ENCODE measurements at places on chromosomes 6 and 20. TPM values are rescaled to one million over a fixed set of nuclear protein-coding genes. Genes with fewer than 3 reads are reported as not detected.

- H3K36me3 ChIP-seq = no peaks in the 10 kb centered on the region
- H3K4me1 ChIP-seq = no peaks in the 10 kb centered on the region
- no peak for DNase-seq
- peak overlapping the region; percentile 1 for H3K27ac ChIP-seq
- no peaks in the 10 kb centered on the region for H3K27me3 ChIP-seq
Observed at GRCh38 chr6:134309227-134309626, 8.7 kb downstream of the SGK1 start.

DNA sequence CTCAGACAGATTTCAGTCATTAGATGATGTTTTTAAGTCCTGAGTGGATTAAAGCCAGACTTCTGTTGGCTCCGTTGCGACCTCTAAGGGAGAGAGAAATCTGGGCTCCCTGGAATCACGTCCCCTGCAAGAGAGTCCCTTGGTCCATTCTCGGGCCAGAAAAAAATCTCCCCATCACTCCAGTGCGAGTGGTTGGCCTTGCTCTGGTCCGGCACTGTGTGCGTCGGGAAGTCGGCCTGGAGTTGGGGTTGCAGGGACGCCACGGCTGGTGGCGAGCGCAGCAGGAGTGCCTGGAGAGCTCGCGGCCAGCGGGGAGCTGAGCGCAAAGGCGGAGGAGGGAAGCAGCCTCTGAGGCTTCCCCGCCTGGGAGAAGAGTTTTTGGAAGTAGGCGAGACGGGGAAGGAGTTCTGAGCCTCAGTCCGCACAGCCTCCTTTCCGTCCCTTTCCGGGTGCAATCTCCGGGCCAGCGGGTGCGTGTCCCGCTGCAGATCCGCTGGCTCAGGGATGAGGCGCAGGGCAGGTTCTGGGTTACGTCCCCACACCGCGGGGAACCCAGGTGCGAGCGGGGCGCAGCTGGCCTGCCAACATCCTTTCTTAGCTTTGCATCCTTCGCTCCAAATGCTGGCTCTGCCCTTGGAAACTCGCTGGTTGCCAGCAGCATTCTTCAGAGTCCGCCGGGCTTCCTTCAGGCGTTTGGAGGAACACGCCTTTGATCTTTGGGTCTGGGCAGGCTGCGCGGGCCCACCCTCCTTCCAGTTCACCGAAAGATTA lies 6.8 kb downstream of the TCF21 start:
- peaks cover 32% of the 10 kb centered on the region for H3K27me3 ChIP-seq
- peaks cover 10% of the 10 kb centered on the region for H3K4me1 ChIP-seq
- peak overlapping the region; percentile 19 for H3K27ac ChIP-seq
- H3K4me3 ChIP-seq = no peak overlapping the region
- DNase-seq = no peak

GRCh38 chr20:44609006-44609515 lies 26.7 kb downstream of the PKIG start:
- H3K36me3 ChIP-seq = no peaks in the 10 kb centered on the region
- H3K27me3 ChIP-seq = no peaks in the 10 kb centered on the region

GRCh38 chr6:108260126-108260808 lies 573 bp downstream of the SNX3 start:
- peak overlapping the region; percentile 83 for H3K4me3 ChIP-seq
- H3K36me3 ChIP-seq = no peaks in the 10 kb centered on the region
- H3K27ac ChIP-seq = peak overlapping the region; percentile 99
- peak; percentile 69 for DNase-seq

- no peaks in the 10 kb centered on the region for H3K4me1 ChIP-seq
- no peak for DNase-seq
- no peaks in the 10 kb centered on the region for H3K36me3 ChIP-seq
- H3K27me3 ChIP-seq = no peaks in the 10 kb centered on the region
- no peak overlapping the region for H3K27ac ChIP-seq
- H3K4me3 ChIP-seq = no peak overlapping the region
Observed at GRCh38 chr6:83781506-83781905, 71.7 kb upstream of the RIPPLY2 start.

- no peaks in the 10 kb centered on the region for H3K27me3 ChIP-seq
- no peak overlapping the region for H3K4me3 ChIP-seq
- DNase-seq = no peak
- H3K36me3 ChIP-seq = no peaks in the 10 kb centered on the region
- H3K27ac ChIP-seq = no peak overlapping the region
Observed at GRCh38 chr20:14951105-14951504, 613.7 kb upstream of the FLRT3 start.

DNA sequence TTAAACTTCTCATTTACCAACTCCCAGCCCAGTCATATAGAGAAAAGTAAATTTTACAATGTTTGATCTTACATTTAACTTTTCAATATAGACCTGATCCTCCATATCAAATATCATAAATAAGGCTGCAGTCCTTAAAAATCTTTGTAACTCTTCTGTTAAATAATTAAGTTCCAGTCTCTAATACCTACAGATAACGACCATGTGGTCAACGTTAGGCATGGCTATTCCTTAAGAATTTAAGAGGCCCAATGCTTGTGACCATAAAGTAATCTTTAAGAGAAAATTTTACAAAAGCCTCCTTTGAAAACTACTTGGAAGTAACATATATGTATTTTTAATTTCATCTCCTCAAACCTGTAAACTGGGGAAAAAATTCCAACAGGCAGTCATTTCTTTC lies 1.6 kb downstream of the FBXO5 start:
- no peaks in the 10 kb centered on the region for H3K27me3 ChIP-seq
- H3K4me3 ChIP-seq = no peak overlapping the region
- H3K4me1 ChIP-seq = peaks cover 18% of the 10 kb centered on the region
- H3K27ac ChIP-seq = no peak overlapping the region
- no peaks in the 10 kb centered on the region for H3K36me3 ChIP-seq

- H3K4me1 ChIP-seq = no peaks in the 10 kb centered on the region
- H3K27ac ChIP-seq = no peak overlapping the region
- H3K36me3 ChIP-seq = no peaks in the 10 kb centered on the region
Observed at GRCh38 chr6:53476964-53477363, 67.9 kb downstream of the GCLC start.

GRCh38 chr6:152225241-152225934 lies 411.8 kb downstream of the SYNE1 start:
- no peak overlapping the region for H3K4me3 ChIP-seq
- no peaks in the 10 kb centered on the region for H3K27me3 ChIP-seq
- H3K27ac ChIP-seq = no peak overlapping the region
- no peak for DNase-seq
- H3K4me1 ChIP-seq = no peaks in the 10 kb centered on the region

DNA sequence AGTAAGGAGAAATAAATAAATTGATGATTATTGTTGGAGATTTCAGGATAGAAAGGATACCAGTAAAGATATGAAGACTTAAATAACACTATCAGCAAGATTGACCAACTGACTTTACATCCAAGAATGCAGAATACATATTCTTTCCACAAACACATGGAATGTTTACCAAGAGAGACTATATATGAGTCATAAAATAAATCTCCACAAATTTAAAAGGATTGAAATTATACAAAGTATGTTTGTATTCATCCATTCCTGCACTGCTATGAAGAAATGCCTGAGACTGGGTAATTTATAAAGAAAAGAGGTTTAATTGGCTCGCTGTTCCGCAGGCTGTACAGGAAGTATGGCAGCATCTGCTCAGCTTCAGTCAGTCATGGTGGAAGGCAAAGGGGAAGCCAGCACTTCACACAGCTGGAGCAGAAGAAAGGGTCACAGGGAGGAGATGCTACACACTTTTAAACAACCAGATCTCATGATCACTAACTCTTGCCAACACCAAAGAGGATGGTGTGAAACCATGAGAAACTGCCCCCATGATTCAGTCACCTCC lies 56.7 kb upstream of the TNFRSF21 start:
- H3K36me3 ChIP-seq = no peaks in the 10 kb centered on the region
- no peak overlapping the region for H3K27ac ChIP-seq
- no peaks in the 10 kb centered on the region for H3K4me1 ChIP-seq
- no peak for DNase-seq
- no peak overlapping the region for H3K4me3 ChIP-seq

DNA sequence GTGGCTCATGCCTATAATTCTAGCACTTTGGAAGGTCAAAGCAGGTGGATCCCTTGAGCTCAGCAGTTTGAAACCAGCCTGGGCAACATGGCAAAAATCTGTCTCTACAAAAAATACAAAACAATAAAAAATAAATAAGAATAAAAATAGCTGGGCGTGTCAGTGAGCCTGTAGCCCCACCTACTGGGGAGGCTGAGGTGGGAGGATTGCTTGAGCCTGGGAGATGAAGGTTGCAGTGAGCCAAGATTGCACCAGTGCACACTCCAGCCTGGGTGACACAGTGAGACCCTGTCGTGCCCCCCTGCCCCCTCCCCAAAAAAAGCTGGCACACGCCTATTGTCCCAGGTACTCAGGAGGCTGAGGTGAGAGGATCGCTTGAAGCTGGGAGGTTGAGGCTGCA lies 35.1 kb upstream of the SRPK1 start:
- H3K4me3 ChIP-seq = no peak overlapping the region
- DNase-seq = no peak
- no peaks in the 10 kb centered on the region for H3K27me3 ChIP-seq
- no peaks in the 10 kb centered on the region for H3K36me3 ChIP-seq
- H3K27ac ChIP-seq = no peak overlapping the region

DNA sequence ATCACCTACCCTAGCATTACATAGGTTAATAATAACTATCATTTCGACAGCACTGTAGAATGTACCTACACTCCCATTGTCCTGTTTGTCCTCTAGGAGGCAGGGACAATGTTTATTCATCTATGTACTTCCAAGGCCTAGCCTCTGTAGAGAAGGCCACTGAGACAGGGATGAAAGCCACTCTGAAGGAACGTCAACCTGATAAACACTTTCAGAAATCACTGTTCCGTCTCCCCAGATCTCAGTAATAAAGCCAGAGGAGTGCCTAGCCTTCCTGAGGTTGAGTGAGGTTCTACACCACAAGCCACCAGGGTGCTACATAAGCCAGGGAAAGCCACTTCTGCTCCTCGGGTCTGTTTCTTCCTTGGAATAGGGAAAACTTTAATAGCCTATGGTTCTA lies 44.8 kb downstream of the POPDC3 start:
- H3K4me1 ChIP-seq = peaks cover 17% of the 10 kb centered on the region
- no peak overlapping the region for H3K4me3 ChIP-seq
- no peak for DNase-seq

BMP5 gene
- polyA plus RNA-seq = 0.42 TPM

LTV1 gene
- 14.5 TPM for polyA plus RNA-seq

RAMACL gene
- polyA plus RNA-seq = 0.35 TPM

Data from liver (tissue), 10 donors.